ENCODE measurements at places on chromosomes 12 and 14.
A peak's percentile ranks its signal among the peaks of the same experiment; 100 is the strongest.

DNA sequence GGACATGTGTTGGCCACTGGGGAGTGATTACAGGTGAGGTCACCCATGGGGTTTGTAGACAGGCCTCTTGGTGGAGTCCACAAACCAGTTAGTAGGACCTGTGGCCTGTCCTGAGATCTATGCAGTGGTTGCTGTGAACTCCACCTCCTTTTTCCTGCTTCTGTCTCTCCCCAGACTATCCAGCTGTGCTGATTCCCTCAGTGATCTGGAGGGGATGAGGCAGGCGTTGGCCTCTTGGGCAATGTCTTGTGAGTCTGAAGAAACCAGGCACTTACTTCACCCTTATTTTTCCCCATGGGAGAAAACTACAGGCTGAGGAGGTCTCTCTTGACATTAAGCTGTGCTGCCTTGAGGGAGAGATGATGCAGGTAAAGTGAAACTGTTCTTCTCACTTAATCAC, 257.2 kb upstream of the PRICKLE1 start:
- DNase-seq = no peak

DNA sequence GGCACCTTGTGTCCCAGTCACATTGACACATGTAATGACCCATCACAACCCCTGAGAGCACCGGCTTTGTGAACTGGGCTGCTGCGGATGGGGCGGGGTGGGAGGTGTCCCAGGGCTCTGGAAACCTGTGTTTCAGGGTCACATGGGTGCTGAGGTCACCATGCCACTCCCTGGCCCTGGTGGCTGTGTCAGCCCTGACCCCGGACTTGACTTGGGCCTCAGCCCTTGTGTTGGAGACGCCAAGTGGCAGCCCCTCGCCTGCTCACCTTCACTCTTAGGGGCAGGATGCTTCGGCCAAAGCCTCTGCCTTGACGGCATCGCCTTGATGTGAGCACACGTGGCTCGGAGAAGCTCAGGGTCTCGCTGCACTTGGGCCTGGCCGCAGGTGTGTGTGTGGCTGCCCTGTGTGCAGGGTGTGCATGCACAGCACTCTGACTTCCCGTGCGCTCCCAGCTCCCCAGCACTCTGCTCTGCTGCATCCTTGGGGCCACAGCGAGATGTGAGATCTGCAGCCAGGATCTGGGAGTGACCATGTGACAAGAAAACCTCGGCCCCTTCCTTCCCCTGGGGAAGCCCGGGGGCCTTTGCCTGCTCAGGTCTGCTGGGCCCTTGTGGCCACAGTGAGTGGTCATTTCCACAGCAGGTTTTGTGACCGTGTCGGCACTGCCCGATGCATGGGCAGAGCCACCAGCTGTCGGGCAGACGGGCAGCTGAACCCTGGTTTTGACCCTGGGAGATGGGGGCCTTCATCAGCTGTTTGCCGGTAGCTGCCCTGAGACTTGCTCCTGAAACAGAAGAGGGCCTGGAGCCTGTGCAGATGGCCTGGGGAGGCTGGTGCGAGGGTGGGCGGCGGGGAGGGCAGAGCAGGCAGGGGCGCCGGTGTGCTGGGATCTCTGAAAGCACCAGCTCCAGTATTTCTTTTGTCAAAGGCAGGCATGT, 167.4 kb downstream of the KIF26A start:
- DNase-seq = no peak

DNA sequence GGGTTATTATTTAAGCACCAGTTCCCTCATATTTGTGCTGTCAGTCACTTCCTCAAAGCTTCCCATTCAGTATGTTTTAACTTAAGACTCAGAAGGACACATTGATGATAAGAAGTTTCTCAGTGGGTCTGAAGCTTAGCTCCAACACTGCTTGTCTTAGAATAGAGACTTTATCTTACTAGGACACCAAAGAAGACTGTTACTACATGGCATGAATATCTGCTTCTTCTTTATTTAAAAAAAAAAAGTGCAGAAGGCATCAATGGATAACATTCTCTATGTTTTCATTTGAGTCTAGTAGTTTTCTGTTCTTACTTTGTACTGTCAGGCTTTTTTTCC, 404.2 kb downstream of the DAD1 start:
- no peak for DNase-seq

DNA sequence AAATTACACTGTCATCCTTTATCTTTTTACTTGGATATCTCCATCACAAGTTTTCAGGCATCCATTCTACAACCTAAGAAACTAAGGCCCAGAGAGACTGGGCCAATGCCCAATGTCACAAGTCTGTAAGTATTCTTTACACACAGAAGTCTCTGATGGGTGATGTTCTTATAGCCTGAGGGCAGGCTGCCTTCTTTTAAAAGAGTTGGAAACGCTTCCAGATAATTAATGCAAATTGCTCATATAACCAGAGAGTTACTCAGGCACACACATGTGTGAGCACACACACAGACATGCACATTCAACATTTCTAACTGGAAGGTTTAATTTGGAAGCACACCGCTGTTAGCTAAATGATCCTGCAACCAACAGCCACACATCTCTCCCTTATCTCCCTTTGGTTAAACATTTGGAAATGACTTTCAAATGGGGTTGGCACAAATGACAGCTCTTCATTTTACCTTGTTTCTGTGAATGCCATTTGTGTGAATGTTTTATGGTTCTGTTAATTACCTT, 160.8 kb upstream of the TMPO start:
- no peak for DNase-seq

DNA sequence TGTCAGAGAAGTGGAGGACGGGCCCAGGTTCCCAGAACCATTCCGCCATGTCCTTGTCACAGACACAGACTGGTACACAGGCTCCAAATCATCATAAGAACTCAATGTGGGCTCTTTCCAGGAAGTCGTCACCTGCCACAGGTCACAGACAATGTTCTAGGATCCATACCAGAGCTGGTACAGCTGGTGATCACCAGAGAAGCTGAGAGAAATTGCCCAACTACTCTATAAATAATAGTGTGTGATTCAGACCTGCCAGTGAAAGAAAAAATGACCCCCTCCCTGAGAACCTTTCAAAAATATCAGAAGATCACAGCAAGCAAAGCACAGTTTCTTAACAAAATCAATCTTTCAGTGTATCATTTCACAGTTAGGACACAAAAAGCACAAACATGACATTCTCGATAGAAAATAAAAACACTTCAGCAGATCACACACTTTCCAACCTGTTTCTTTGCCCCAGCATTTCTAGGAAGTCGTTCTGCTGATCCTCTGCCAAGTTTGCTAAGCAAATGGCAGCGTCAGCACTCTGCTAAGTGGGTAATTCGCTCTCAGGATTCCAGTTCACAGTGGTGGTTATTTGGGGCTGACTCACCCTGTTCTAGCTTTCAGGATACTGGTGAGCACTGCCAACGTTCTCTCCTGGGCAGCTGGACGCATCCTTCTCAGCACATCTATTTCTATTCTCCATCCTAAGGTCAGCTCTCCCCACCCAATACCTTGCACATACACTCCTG, 223.3 kb upstream of the SFSWAP start:
- DNase-seq = no peak

GRCh38 chr12:50882563-50882962, 39.8 kb downstream of the TMPRSS12 start:
- DNase-seq = no peak

DNA sequence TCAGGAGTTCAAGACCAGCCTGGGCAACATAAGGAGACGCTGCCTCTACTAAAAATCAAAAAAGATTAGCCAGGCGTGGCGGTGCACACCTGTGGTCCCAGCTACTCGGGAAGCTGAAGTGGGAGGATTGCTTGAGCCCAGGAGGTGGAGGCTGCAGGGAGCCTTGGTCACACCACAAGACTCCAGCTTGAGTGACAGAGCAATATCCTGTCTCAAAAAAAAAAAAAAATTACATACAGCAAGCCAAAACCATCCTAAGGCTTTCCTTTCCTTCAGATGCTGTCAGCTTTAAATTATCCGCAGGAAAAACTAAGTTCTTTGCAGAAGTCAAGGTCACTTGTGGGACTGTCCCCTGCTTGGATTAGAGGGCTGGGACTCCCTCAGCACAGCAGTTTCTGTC, 1.3 kb downstream of the CS start:
- no peak for DNase-seq

DNA sequence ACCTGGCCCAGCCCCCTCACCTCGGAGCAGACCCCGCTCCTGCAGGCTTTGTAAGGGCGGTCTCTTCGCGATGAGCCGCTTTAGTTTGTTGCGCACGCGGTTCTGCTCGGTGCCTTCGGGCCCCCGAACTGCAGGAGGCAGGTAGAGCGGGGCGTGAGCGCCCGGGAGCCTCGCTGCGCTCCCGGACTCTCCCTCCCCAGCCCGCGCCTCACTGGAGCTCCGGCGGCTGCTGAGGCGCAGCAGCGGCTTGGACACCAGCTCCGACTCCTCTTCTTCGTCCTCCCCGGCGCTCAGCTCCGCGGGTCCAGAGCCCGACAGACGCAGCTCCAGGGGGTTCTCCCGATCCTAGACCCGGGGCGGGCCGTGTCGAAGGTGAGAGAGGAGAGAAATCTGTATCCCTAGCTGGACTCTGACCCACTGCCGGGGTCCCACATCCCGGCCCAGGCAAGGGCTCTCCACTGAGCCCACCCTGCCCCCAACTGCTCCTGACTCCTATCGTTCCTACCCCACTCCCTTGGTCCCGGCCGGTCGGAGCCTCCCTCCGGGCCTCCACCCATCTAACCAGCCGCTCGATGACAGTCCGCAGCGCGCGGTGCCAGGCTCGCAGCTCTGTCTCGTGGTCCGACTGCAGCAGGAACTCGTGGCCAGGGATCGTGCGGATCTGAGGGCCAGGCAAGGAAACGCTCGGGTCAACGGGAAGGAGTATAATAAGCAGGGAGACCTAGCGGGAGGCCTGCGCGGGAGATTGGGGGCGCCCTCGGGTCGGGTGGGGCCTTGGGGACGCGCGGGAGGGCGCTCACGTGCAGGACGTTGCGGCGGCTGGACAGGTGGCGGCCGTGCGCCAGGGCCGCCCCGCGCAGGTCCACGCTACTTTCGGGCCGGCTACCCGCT, 4.2 kb downstream of the ARHGAP9 start:
- DNase-seq = no peak

- DNase-seq = peak; percentile 69
Measured at GRCh38 chr12:121712461-121713256, at the start of gene TMEM120B. TSS of gene TMEM120B (plus strand) at chr12:121712752. CDS start at chr12:121712896, 144 bp downstream.

DNA sequence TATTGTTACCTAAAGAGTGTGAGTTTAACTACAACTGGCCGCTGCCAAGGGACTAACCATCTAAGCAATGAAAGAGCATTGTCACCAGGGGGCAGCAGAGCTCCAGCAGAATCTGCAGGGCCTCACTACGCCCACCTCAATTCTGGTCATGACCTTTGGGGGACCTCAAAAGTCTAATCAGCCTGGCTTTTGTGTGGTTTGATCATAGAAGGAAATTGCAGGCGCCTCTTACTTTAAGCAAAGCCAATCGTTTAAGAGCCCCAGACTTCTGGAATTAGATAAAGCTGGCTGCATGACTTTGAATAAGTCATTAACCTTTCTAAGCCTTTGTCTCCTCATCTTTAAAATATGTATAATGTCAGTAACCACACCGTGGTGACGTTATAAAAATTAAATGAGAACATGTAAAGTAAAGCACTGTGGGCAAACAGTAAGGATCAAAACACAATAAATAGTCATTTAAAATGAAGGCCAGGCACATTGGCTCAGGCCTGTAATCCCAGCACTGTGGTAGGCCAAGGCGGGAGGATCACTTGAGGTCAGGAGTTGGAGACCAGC, 58.6 kb downstream of the TBX3 start:
- DNase-seq = peak; percentile 28

DNA sequence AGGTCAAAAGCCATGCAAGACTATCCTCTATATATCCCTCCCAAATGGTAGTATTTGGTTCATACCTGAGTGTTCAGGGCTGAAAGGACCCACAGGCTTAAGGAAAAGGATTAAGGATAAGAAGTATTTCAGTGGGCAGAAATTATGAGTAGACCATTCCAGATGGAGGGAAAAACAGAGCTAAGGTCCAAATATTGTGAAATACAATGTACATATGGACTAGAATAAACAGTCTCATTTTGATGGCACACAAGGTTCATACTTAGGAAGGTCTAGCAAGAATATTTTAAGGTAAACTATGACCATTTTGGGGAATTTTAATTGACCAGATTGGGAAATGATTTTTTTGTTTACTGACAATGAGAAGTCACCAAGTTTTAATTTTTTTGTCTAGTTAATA, 124.6 kb downstream of the PRKD1 start:
- no peak for DNase-seq

DNA sequence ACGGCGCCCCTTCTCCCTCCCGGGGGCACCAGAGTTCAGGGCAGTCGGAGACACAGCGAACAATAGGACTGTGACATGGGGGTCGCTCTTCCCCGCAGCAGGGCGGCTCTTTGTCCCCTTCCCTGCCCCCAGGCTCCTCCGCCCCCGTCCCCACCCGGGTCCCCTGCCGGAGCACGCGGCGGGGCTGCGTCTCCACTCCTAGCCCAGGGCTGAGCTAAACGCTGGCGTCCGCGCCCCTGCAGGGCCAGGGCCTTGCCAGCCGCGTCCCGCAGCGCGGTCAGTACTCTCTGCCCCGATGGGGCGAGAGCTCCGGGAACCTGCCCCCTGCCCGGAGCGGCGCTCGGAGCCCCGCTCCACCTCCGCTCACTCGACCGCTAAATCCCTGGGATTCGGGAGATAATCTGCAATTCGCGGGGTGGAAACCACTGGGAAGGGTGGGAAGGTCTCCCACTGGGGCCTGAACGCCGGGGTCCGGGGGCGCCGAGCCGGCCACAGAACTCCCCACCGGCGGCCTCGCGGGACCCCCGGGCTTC, 825 bp upstream of the CCDC85C start:
- no peak for DNase-seq

DNA sequence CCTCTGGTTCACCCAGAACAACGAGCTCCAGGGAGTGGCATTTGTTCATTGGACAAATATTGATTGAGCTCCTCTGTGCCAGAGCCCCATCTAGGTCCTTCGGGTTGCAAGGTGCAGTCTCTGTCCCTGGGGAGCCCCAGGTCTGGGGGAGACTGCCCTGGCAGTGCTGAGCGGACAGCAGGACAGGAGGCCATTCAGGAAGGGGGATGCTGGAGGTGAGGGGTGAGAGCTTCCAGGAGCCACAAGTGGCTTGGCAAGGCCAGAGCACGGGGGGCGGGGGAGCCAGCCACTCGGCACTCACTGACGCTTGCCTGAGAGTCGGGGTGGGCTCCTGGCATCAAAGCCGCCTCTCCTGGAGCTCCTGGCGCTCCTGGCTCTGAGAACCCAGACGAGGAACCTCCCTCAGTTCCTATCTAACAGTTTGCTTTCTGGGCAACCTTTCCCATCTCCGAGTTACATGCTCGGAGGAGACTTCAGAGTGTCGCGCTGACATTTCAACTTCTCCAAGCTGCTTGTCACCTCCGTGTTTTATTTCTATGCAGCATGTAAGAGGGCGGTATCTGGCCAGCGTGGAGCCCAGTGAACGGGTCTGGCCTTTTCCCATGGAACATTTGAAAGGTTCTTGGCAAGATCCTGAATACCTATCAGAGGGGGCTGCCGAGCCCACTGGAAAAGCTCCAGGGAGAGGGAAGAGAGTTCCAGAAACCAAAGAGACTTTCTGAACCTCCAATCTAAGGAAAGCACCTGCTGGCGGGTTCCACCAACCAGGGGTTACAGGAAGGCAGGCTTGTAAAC, 62.0 kb upstream of the BCL11B start:
- DNase-seq = no peak

- DNase-seq = no peak
Measured at GRCh38 chr14:58717813-58718212, 80.1 kb downstream of the DACT1 start.

- no peak for DNase-seq
Measured at GRCh38 chr12:109343677-109344076, 4.0 kb upstream of the MYO1H start.
